ENCODE measurements at places on chromosomes 5 and 9.

DNA sequence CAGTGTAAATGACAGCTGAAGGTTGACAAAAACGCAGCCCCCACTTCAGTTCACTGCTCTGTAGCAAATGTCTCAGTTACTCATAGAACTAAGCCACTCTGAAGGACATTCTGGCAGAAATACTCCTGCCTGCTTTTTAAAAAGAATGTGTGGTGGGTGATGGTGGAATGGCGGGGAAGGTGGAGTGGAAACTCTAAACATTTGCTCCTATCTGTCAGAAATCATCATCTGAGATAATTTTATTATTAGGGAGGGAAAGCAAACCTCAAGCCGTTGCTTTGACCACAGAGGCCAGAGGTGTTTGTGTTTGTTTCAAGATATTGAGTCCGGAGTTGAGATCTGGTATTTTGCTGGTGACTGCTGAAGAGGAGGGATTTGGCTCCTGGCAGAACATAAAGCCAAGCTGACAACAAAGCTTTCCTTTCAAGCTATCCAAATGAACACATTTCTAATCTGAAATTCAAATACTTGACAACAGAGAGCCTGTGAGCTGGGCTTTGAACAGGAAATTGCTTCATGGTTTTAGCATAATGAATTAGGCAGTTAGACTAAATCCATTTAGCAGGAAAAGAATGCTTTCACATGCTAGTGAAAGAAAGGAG, 362.7 kb downstream of the CSNK1G3 start:
- peak; percentile 56 for DNase-seq

DNA sequence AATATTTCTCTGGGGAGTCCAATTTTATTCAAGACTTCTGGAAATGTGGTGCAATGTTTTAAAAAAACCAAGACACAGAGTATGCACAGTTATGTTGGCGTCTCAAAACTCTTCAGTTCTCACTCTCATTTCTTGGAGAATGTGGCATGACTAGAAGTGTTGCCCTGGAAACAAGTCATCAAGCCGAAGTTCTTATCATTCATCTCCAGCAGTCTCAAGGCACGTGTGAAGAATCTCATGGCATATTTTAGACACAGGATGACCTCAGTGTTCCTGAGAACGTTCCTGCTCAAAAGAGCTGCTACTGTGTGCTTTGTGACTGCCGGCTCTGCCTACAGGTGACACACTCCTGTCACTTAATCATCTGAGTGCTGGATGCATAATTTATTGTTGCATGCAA, 147.4 kb upstream of the IRX4 start:
- DNase-seq, result no peak

DNA sequence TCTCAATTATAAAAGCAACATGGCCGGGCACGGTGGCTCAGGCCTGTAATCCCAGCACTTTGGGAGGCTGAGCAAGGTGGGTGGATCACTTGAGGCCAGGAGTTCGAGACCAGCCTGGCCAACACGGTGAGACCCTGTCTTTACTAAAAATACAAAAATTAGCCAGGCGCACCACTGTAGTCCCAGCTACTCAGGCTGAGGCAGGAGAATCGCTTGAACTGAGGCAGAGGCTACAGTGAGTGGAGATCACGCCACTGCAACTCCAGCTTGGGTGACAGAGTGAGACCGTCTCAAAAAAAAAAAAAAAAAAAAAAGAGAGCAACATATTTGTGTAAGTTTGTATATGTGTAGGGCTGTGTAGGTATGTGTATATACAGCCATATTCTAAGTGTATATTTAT, 7.5 kb downstream of the RPS6 start:
- DNase-seq, result no peak

DNA sequence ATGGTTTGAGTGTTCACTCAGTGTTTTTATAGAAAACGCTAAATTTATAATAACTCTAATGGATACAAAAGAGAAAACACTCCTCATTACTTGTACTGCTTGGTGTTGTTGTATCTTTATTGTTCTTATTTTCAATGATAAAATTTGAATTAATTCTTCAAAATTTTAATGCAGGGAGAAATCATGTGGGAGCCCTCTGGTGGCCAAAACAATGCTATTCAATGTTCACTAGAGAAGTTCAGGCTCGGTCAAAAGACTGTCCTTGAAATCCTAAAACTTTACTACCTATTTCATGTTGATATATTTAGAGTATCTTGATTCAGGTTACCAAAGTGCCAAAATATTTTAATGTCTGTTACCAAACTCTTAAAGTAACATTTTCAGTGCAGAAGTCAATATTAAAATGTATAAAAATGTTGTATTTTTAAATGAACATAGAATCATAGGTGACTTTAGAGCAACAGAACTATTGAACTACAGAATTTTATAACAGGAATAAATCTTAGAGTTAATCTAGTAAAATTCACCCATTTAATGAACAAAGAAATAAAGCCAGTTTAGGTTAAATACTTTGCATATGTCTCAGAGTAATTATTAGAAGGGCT, 1259.8 kb downstream of the PTPRD start:
- peak; percentile 4 for DNase-seq

GRCh38 chr9:72217306-72217842, 68.1 kb downstream of the GDA start:
- DNase-seq, result no peak

DNA sequence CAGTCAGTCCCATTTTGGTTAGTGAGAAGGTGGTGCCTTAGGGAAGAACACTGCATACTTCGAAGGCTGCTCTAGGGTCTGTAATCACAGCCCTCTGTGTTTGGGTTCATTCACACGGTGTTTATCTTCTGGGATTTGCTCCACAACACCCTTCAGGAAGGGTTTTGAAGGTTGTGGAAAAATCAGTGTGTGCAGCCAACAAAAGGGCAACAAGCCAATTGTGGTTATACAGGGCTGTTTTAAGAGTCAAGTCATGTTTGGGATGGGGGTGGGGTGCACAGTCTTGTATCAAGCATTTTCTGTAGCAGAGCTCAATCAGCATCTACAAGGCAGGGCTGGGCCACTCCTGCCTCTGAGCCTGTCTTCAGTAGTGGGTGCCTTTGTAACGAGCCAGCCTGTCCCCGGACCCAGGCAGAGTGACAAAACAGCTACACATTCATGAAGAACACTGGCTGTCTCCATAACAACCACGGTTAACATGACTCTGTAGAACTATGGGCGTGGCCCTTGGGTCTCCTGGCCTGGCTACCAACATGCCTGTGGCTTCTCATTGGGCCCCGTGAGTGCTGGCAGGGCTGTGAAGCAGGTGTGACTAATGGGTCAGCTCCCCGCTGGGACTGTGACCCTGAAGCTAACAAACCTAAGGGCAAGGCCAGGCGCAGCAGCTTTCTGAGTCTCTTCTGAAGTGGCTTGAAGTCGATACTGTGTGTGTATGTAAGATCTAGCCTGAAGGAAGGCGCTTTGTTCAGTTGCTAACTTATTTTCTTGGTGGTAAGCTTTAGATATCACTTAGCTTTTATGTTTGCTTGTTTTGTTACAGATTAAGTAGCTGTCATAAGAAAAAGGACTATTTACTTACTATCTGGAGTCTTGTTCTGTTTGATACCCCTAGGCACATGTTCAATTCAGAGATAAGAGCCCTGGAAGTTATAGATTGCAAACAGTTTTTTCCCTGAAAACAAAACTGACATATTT, 27.9 kb upstream of the GOLM1 start:
- DNase-seq, result peak; percentile 53

- DNase-seq, result no peak
These were observed 170.9 kb upstream of the TBCA start for GRCh38 chr5:77947041-77947428.

DNA sequence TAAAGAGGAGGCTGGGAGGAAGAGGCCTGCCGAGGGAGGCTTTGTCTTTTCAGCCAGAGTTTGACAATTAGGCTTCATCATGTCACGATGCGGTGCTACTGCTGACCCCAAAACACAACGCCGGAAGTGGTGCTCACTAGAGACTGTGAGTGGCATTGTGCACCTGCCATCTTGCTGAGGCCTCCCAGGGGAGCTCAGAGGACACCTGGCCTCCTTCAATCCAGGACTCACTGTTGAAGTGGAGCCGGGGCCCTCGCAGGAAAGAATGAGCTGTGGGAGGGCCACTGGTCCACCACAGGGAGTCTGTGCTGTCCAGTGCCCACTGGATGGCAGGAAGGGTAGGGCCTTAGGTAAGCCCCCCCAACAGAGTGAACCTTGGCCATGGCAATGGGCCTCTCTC, 12.7 kb upstream of the SLC25A48 start:
- DNase-seq, result no peak

DNA sequence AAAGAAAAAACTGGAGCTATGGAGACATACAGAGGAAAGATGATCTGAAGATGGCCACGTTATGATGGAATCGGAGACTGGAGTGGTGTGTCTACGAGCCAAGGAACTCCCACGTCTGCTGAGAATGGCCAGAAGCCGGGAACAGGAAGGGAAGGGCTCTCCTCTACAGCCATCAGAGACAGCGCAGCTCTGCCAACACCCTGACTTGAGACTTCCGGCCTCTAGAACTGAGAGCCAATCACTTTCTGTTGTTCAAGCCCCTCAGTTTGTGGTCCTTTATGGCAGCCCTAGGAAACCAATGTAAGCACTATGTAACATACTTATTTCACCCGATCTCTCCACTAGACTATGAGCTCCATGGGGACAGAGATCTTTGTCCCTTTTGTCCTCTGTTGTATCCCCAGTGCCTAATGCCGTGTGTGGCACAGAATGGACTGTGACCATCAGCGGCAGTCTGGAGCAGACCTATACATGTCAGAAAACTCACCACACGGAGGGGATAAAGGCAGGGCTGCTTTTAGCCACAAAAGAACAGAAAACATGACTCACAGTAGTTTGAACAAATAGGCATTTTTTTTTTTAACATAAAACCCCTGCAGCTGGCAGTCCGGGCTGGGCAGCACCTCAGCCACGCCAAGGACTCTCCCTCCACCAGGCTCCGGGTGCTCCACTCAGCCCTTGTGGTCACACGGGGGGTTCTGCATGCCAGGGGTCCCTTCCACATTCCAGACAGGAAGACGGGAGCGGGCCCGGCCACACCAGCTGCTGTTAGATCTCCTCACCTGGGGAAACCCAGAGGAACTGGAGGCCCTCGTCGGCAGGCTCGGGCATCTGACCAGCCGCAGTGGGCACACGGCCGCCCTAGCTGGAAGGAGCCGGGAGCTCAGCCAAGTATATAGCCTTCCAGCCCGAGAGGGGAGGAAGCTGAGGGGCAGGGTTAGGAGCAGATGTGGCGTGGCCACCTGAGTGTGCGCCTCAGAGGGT, 16.1 kb upstream of the MXD3 start:
- no peak for DNase-seq

- no peak for DNase-seq
These were observed 344.9 kb upstream of the PAPPA start for GRCh38 chr9:115808695-115809094.

GRCh38 chr9:16357828-16358227, 512.6 kb downstream of the BNC2 start:
- DNase-seq, result no peak

GRCh38 chr9:129113645-129114304, 2.6 kb downstream of the PTPA start:
- DNase-seq, result no peak

DNA sequence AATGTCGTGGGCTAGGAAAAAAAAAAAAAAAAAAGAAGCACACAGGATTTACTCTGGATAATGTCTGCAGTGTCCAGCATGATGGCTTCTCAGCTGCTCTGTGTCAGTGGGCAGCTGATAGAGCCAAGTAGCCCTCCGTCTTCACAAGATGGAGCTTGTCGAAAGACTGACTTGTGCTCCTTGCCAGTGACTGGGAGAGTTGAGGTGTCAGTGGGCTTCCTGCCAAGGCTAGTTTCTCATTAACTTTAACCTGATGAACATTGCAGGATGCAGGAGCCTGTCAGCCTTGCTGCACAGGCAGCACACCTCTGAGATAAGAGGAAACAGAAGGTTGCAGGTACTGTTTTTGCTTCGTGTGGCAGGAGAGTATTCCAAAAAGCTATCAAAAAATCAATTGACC, 171.4 kb upstream of the SGCD start:
- no peak for DNase-seq

DNA sequence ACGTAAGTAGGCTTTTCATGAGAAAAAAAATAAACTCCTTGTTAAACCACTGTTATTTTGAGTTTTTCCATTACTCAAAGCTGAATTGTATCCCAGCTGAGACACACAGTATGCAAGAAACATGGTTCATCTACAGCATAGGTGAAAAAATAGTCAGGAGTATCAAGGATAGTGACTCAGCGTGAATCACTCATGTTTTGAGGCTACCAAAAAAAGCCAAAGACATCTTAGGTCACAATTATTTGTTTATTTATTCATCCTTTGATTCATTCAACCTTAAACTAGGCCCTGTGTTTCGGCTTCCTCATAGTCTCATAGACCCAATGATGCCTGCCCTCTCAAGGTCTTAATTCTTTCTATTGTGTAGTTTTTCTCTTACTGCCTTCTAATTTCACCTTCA, 32.9 kb upstream of the STX17 start:
- DNase-seq, result no peak

DNA sequence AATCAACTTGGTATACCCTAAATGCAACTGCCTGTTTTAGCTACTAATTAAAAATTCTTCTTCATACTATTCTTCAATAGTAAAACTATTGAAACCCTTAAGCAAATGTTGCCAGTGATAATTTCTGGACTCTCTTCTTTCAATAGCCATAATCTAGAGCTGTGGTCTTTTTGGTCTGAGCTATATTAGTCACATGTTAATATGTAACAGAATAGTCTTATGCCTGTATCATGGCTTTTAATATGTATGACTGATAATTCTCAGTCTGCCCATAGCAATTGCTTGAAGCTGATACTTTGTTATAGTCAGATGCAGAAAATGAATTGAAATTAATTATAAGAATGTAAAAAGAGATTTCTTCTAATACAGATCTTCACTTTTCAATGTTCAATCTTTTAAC, 1871.9 kb upstream of the CDH6 start:
- no peak for DNase-seq

DNA sequence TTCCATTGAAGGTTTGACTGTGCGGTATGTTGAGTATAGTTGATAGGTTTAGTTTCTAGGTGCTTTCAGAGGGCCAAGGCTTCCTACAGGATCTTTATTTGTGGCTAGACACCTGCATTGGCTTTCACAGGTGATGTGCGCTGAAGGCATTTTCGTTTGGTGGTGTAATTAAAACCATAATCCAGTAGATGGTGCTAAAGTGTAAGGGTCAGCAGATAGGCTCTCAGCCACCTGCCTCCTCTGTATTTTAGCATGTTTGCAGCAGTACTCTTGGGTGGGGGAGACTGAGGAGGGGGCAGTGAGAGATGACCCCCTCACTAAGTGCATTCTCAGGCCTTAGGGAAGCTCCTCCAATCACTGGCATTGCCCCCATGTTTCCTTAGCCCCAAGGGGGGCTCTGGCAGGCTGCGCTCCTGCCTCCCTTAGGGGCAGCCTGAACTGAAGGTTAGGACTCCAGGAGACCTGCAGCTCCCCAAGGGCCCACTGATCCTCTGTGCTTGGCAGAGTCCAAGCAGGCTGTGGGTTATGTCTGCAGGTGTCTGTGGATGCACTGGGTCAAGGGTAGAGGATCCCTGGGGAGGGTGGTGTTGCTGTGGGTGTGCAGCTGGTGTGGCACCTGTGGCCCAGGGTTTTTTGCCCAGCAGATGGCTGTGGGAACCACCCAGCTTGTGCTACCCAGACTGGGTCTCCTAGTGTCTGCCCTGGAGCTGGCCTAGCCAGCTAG, 23.4 kb downstream of the CDK20 start:
- DNase-seq, result no peak

GRCh38 chr9:121059998-121060636, 10.0 kb upstream of the C5 start:
- DNase-seq, result no peak

- no peak for DNase-seq
These were observed 39.5 kb downstream of the CXXC5 start for GRCh38 chr5:139687656-139688055.

Data from right kidney (tissue), 9 donors.